HL-60 (cell line): ENCODE measurements at places on chromosomes 7 and 10.

- DNase-seq: no peak
These were observed 38.2 kb downstream of the HTRA1 start for GRCh38 chr10:122499491-122499941.

- DNase-seq: no peak
These were observed 85.4 kb downstream of the CDK14 start for GRCh38 chr7:90681336-90682022.

DNA sequence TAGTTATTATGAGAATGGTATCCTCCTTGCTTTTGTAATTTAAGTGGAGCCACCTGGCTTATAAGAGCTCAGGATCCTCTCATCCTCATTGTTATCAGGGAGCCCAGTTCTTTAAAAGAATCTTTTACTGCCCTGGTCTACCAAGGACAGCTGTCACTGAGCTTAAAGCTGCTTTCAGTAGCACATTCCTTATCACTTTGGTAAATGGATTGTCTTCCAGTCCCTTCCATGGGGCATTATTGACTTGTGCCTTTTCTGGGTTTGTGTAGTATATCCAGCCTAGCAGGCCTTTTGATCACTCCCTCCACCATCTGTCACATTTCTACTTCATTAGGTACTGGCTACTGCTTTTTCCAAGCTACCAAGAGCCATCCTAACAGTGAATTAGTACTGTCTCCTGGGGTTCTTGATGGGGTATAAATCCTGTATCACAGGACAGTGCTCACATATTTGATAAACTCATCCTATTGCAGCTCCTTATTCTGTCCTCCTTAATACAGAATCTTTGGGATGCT, 208.9 kb downstream of the TMEM26 start:
- no peak for DNase-seq

- no peak for DNase-seq
These were observed 515.8 kb upstream of the MKI67 start for GRCh38 chr10:128642023-128642422.

- DNase-seq: no peak
These were observed 26.9 kb downstream of the NUP205 start for GRCh38 chr7:135584362-135585353.

DNA sequence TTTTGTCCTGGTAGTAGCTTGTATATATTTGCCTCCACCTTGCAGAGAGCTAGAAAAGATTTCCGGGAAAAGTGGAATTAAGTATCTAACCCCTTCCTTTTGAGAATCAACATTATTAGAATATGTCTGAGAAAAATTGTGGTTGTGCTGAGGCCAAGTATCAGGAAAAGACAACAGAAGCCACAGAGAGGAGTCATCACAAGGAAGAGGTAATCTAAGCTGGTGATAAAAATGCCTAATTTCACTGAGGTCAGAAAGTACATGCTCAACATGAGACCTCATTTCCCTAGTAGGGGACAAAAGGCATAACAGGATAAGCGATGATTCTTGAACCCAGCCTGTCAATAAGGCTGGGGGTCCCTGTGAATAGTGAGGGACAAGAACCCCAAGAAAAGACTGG, 97.0 kb upstream of the PDE1C start:
- no peak for DNase-seq

GRCh38 chr10:131187926-131188325, 123.6 kb downstream of the TCERG1L start:
- no peak for DNase-seq

DNA sequence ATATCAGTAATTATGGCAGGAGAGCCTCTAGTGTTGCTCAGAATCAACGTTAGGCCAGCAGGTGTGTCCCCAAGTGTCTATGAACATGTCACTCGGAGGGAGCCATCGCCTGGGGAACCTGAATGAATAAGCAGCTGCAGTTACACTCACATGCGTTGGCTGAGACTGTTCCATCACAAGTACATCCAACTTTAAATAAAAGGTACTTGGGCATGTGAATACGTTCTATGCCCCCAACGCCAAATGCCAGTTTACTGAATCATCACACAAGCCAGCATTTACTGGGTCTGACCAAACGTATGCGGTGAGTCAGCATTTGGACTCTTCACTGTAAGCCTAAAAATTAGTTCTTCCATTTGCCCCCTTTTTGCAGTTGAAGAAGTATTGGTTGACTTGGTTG, 207.6 kb upstream of the PLXNA4 start:
- no peak for DNase-seq

GRCh38 chr7:32039000-32039756, 31.0 kb downstream of the PDE1C start:
- DNase-seq: no peak

DNA sequence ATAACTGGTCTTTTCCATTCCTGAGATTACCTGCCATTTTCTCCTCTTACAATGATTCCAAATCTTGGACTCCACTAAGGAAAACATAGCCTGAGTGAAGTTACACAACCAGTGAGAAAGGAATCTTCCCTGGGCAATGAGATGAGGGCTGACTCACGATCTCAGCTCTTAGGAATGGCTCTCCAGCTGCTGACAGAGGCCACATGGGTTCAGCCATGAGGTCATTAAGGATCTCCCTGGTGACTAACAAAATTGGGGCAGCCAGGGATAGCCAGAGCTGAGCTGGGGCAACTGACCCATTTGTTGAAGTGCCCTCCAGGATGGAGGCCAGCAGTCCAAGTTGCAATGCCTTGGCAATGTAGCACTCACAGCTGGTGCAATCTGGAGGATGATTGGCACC, 78.7 kb upstream of the MKLN1 start:
- DNase-seq: no peak

DNA sequence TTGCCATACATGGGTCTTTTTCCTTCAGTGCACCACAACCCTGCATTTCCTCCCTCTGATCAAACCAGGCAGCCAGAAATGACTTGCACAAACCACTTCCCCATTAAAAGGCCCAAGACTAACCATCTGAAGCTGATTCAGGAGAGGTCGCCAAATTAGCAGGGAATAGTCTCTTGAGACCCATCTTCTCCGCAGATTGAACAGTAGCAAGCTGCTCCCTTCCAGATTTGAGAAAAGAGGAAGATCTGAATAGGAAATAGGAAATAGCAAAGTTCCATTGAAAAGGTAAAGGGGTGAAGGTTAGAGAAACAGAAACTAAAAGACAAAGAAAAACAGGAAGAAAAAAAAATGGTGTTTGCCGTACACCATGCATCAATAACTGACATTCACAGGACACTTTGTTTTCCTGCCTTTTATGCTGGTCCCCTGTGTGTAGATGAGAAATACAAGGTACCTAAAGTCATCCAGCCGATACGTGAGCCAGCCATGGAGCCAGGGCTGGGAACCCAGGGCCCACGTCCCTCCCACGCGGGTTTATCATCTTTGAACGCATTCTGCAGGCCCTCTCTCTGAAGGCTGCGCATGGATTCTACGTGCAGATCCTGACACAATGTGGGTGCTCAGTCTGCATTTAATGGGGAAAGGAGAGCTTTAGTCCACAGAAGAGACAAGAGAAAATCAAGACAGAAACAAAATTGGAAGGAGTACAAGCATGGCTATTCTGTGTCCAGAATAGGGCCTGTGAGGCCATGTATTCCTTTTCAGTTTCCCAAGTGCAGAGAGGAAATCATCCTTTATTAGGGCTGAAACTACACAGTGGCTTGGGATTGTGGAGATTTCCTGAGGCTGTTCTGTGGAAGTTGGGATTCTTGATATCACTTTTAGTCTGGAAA, 268.4 kb upstream of the NPVF start:
- DNase-seq: peak; percentile 74

- DNase-seq: no peak
These were observed 89.3 kb downstream of the HIP1 start for GRCh38 chr7:75649462-75649861.

DNA sequence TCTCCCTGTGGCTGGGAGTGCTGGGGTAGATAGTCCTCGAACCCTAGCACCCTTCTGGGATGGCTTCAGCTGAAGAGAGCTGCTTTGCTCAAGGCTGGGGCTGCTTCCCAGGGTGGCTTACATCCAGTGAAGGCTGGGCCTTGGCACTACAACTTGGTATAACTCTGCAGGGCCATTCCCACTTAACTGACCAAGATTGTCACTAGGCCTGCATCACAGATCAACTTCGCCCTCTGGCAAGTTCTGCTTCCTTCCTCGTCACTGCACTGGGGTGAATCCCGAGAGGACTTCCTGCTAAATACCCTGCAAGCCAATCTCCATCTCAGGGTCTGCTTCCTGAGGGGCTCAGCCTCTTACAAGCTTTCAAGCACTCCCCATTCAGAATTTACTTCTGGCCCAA, 195.2 kb downstream of the DOCK4 start:
- DNase-seq: no peak

- no peak for DNase-seq
These were observed 69.3 kb downstream of the FOXL3 start for GRCh38 chr7:359226-359765.

- no peak for DNase-seq
These were observed 124.4 kb downstream of the AMPH start for GRCh38 chr7:38506756-38507155.

DNA sequence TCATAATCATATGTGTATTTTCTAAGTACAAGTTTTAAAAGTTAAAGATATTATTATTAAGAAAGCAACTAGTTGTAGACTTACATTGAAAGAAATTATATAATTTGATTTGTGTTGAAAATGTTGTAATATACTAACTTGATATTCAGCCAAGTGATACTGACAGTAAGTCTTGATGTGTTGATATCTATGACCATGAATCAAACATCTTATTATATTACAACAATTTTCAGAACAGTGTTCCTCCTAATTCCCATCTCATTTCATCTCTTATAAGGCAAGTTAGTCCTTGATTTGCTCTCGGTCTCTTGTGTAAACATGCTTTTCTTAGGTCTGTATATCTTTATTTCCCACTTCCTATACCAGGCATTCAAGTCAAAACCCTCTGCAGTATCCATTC, 269.2 kb upstream of the SEMA3E start:
- no peak for DNase-seq
